Activated T-helper 9 cell treated with anti-CD3 and anti-CD28 coated beads, Interleukin-2, amount 50 U/mL, for 16 hours (primary cell): ENCODE measurements at places on chromosomes 13 and 19.

GRCh38 chr19:5929625-5930024, 15.6 kb downstream of the CAPS start:
- no peak for DNase-seq

GRCh38 chr13:47121092-47121763, 224.4 kb upstream of the HTR2A start:
- no peak for DNase-seq

DNA sequence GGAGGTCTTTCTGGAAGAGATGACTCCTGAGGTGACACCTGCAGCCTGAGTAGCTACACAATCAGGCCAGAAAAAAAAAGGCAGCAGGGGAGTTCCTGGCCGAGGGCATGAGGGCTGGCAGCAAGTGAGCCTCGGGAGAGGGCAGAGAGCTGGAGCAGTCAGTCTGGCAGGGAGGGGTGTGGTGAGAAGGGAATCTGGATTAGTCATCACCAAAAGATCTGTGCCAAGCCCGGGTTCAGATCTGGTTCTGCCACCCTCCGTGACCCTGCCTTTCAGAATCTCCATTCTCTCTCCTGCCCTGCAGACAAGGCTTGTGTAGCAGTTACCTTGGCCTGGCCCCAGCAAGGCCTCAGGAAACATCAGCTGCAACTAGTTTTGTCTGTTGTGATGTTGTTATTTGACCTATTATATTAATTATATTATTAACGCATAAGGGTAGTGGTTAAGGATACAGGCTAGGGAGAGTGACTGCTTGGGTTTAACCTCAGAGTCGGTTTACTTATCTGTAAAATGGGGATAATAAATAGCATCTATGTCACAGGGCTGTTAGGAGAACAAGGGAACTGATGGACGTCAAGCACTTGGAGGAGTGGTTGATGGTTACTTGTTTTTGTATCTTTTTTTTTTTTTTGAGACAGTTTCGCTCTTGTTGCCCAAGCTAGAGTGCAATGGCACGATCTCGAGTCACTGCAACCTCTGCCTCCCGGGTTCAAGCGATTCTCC, 2.7 kb upstream of the CAPNS1 start:
- DNase-seq = no peak

GRCh38 chr13:31035185-31035965, 102.9 kb downstream of the TEX26 start:
- no peak for DNase-seq

- DNase-seq = peak; percentile 68
Observed at GRCh38 chr19:34676697-34677385, at the start of gene SCGB2B2. Gene SCGB2B2 (minus strand): TSS chr19:34677159. CDS start chr19:34594563, 82,596 bp downstream.

DNA sequence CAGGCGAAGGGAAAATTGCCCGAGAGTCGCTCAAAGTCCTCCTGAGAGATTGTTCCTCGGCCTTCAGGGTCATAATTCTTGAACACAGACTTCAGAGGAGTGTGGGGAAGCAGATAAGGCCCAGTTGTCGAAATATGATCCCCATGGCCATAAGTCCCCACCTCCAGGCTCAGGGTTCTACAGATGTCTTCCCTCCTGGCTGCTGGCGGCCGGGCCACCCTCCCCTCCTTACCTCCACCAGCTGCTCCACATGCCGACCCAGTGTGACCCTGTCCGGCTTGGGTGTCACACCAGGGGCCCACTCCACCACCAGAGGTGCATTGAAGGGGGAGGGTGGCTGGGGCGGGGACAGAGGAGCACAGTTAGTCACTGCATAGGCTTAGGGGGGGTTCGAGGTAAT, 10.1 kb downstream of the FAM98C start:
- DNase-seq = no peak

GRCh38 chr19:31334849-31335624, 14.2 kb downstream of the TSHZ3 start:
- DNase-seq = no peak

DNA sequence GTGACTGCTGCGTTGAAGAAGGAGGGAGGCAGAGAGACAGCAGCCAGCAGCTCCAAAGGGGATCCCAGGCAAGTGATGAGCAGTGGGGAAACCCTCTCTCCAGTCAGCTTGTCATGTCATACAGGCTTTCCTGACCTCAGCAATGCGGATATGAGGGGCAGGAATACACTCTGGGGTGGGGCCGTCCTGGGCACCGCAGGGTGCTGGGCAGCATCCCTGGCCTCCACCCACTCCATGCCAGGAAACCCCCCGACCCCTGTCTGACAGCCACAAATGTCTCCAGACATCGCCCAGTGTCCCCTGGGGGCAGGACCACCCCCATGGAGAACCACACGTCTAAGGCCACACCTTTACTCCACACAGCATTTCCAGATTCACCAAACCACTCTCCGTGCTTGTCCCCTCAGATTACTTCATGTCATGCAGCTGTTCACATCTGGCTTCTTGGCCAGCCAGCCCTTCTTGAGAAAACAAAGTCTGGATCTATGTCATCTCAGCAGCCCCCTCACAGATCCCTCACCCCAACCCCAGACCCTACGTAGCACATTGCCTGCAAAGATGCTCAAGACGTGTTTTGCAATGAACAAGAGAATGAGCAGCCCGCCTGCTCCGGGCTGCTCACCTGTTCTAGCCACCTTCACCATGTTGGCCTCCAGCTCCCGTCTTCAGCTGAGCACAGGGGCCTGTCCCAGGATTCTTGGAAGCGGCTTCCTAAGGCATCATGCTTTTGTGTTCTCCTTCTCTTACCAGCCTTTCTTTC, 46.5 kb downstream of the RFX2 start:
- DNase-seq = no peak

GRCh38 chr19:35853038-35853756, 893 bp upstream of the NPHS1 start:
- DNase-seq = no peak

GRCh38 chr13:36420437-36420891, 11.8 kb upstream of the CCNA1 start:
- DNase-seq = peak; percentile 26
